ENCODE measurements at places on chromosomes 4 and X. TPM values are rescaled to one million over a fixed set of nuclear protein-coding genes. Genes with fewer than 3 reads are reported as not detected.

Gene ITM2A
- 335 TPM for total RNA-seq

Gene ACE2
- 0.30 TPM for total RNA-seq

Gene NELFA
- total RNA-seq = 24.4 TPM

Gene PDGFRA
- total RNA-seq = 171 TPM

Gene UGT2B11
- not detected for total RNA-seq

Gene GAGE13
- not detected for total RNA-seq

Gene BMX
- total RNA-seq = 1.4 TPM

Gene NUDT11
- 30.2 TPM for total RNA-seq

Gene ADGRA3
- total RNA-seq = 44.5 TPM

Gene RFC1
- 159 TPM for total RNA-seq

Gene RAP1GDS1
- 182 TPM for total RNA-seq

Gene F11
- 0.99 TPM for total RNA-seq

Gene TRPC5OS
- total RNA-seq = 0.06 TPM

Gene HDX
- total RNA-seq = 9.8 TPM

Gene NLRP2B
- total RNA-seq = 0.06 TPM

Gene MAGEA12
- total RNA-seq = not detected

Gene CCDC149
- 15.0 TPM for total RNA-seq

Gene IL15
- total RNA-seq = 2.8 TPM

Measured in spinal cord (tissue), 10 donors.